ENCODE measurements at places on chromosomes 3 and 15.

DNA sequence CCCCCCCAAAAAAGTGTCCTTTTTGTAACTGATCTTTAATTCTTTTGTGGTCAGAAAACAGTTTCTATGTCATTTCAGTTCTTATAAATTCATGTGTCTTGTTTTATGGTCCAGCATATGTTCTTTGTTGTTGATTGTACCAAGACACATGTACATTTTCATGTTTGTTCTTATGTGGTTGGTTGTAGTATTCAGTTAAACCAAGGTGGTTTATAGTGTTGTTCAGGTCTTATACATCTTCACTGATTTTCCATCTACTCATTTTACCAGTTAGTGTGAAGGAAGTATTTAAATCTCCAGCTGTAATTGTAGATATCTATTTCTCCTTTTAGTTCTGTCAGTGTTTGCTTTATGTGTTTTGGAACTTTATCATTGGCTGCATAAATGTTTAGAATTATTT is 24.0 kb downstream of the MEF2A start:
- H3K4me1 ChIP-seq, result peaks cover 15% of the 10 kb centered on the region
- H3K27ac ChIP-seq, result no peak overlapping the region
- no peak for DNase-seq
- H3K27me3 ChIP-seq, result no peaks in the 10 kb centered on the region

- peaks cover 26% of the 10 kb centered on the region for H3K4me1 ChIP-seq
- H3K27me3 ChIP-seq, result no peaks in the 10 kb centered on the region
- no peak overlapping the region for H3K27ac ChIP-seq
- no peak overlapping the region for H3K4me3 ChIP-seq
Measured at GRCh38 chr3:57805674-57806073, 49.6 kb downstream of the SLMAP start.

DNA sequence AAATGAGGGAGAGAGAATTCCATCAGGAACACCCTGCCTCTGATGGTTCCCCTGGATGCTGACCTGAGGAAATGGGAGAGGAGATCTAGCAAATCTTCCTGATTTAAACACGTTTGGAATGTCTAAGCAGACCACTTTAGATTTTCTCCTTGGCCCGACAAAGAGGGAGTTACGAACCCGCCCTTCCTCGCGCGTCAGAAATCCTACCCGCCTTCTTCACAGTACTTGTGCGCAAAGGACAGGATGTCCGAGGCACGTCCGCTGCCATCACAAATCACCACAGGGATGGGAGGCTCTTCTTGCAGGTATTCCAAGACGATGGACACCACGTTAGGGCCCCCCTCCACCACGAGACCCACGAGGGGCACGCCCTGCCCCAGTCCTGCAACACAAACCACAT is 38.6 kb downstream of the TRPM1 start:
- H3K4me1 ChIP-seq, result no peaks in the 10 kb centered on the region
- no peak overlapping the region for H3K4me3 ChIP-seq
- H3K36me3 ChIP-seq, result no peaks in the 10 kb centered on the region
- H3K27me3 ChIP-seq, result peaks cover 6% of the 10 kb centered on the region
- no peak for DNase-seq

- H3K27me3 ChIP-seq, result peaks cover 9% of the 10 kb centered on the region
- no peak overlapping the region for H3K27ac ChIP-seq
- no peaks in the 10 kb centered on the region for H3K36me3 ChIP-seq
- DNase-seq, result no peak
Measured at GRCh38 chr15:80599359-80599758, 95.8 kb upstream of the ABHD17C start.

DNA sequence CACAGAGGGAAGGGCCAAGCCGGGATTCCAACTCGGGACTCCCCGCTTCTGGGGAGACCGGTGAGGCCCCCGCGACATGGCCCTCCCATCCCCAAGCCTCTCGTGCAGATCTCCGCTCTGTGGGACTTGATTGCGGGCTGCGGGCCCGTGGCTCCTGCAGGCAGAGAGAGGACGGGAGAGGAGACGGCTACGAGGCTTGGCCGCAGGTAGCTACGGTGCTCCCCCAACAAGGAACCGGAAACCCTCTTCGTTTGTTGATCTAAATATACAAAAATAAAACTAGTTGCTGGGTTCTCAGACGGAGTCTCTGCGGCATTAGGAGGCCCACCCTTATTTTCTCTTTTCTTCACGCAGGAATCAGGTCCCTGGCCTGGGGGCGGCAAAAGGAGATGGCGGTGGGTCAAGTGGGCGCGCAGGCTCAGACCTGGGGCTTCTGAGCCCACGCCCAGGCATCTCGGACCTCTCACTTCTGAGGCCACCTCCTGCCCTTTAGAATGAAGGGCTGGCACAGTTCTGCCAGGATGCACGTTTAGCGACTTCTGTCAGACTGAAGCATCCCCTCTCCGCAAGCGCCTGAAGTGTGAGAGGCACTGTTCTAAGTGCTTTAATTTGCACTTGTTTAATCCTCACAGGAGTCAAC is 10.9 kb downstream of the GNB5 start:
- H3K4me1 ChIP-seq, result peaks cover 35% of the 10 kb centered on the region
- H3K27ac ChIP-seq, result peak overlapping the region; percentile 96
- peak overlapping the region; percentile 84 for H3K4me3 ChIP-seq
- peaks cover 2% of the 10 kb centered on the region for H3K36me3 ChIP-seq
- H3K27me3 ChIP-seq, result no peaks in the 10 kb centered on the region

- no peak overlapping the region for H3K4me3 ChIP-seq
- H3K36me3 ChIP-seq, result no peaks in the 10 kb centered on the region
- no peak for DNase-seq
- H3K27me3 ChIP-seq, result no peaks in the 10 kb centered on the region
Measured at GRCh38 chr3:111352585-111352984, 189.4 kb upstream of the CD96 start.

- H3K4me3 ChIP-seq, result no peak overlapping the region
- DNase-seq, result no peak
- peaks cover 16% of the 10 kb centered on the region for H3K4me1 ChIP-seq
- H3K27ac ChIP-seq, result no peak overlapping the region
- no peaks in the 10 kb centered on the region for H3K27me3 ChIP-seq
Measured at GRCh38 chr3:171297951-171298350, 162.3 kb downstream of the TNIK start.

GRCh38 chr15:69718916-69719315 is 266.3 kb downstream of the RPLP1 start:
- peaks cover 96% of the 10 kb centered on the region for H3K4me1 ChIP-seq
- peak; percentile 60 for DNase-seq
- H3K27ac ChIP-seq, result peak overlapping the region; percentile 93
- peaks cover 29% of the 10 kb centered on the region for H3K36me3 ChIP-seq
- H3K4me3 ChIP-seq, result no peak overlapping the region

GRCh38 chr15:101068961-101069653 is 149.9 kb downstream of the LRRK1 start:
- DNase-seq, result no peak
- no peak overlapping the region for H3K27ac ChIP-seq
- peaks cover 3% of the 10 kb centered on the region for H3K27me3 ChIP-seq

DNA sequence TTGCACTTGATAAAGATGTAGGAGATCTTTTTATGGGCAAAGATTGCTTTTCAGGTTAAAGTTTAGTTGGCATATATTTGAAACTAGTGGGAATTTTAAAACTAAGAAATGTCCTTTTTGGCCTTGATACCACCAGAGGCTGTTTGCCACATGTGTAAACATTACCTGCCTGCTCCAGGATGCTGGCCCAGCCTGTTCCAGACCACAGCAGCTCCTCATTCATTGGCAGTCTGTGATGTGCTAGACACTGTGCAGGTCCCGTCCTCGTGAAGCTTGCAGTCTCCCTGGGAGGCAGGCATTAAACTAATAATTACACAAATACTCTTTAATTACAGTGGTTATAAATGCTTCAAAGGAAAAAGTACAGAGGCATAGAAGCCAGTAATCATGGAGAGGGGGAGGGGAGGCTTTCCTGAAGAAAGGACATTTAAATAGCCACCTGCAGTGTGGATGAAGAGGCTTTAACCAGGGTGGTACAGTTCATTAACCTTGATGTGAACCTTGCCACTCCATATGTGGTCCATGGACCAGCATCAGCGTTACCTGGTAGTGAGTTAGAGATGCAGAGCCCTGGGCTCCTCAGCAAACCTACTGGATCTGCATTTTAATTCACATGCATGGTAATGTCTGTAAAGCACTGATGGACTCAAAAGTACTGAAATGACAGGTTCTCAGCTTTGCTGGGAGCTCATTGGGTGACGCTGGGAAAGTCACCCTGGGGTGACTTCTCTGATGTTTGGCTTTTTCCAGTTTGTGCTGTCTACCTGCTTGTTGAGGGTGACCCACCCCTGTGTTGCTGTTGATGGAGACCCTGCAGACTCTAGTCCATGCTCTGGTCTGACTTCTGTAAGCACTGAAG is 5.3 kb downstream of the ZNF710 start:
- H3K4me1 ChIP-seq, result peaks cover 64% of the 10 kb centered on the region
- no peak overlapping the region for H3K4me3 ChIP-seq
- H3K27me3 ChIP-seq, result no peaks in the 10 kb centered on the region
- H3K27ac ChIP-seq, result no peak overlapping the region

DNA sequence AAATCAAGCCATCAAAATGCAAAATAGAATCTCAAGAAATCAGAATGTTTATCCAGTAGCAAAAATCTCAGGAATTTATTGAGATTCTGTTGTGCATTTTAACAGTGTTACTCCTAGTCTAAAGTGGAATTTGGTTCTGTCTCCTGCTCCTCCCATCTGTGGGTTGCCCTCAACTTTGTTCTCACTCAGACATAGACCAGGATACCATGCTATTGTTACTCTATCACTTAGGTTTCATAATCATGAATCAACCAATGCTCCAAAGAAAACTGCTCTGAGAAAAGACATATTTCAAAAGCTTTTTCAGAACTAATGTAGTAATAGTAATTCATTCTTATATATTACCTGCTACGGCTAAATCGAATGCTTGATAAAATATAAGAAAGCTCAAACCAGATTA is 274.7 kb downstream of the RBMS3 start:
- no peaks in the 10 kb centered on the region for H3K4me1 ChIP-seq
- no peak overlapping the region for H3K4me3 ChIP-seq
- H3K27me3 ChIP-seq, result no peaks in the 10 kb centered on the region
- H3K36me3 ChIP-seq, result no peaks in the 10 kb centered on the region
- no peak overlapping the region for H3K27ac ChIP-seq

DNA sequence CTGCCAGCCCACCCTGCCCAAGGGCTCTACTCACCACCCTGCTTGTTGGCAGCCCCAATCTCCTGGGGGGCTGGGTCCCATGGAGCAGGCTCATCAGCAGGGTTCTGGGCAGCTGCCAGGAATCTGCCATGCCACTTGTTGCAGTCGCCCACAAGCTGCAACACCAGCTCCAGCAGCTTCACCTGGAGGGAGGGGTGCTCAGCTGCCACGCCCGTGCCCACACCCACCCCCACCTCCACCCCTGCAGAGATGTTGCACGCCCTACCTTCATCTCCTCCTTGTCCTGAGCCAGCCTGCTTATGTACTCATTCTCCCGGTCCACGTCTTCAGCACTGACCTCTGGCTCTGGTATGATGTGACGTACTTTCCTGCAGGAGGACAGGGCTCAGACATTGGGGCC is 77.9 kb upstream of the C2CD4B start:
- no peak overlapping the region for H3K4me3 ChIP-seq
- no peaks in the 10 kb centered on the region for H3K4me1 ChIP-seq
- H3K27me3 ChIP-seq, result no peaks in the 10 kb centered on the region
- DNase-seq, result no peak

DNA sequence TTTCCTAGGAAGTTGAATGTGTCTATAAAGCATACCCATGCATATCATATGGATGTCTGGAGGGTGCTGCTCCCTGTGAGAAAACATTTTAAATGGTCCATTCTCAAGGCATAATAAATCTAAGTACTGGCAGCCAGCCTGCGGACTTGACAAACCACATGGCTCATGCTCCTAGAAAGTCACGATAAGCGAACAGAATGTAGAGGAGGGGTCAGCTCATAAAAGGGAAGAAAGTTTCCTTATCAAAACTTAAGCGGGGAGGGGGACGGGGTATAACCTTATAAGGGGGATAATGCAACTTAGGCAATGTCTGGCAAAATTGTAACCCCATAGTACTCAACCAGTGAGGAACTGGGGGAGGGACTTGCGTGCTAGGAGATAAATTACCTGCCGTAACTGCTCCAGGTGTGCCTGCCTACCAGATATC is 159.8 kb upstream of the LMCD1 start:
- no peaks in the 10 kb centered on the region for H3K27me3 ChIP-seq
- no peak for DNase-seq
- H3K4me3 ChIP-seq, result no peak overlapping the region
- no peaks in the 10 kb centered on the region for H3K4me1 ChIP-seq
